Aortic smooth muscle cell (primary cell): ENCODE measurements at places on chromosomes 2 and 18. TPM values are rescaled to one million over a fixed set of nuclear protein-coding genes. Genes with fewer than 3 reads are reported as not detected.

Gene ZC3H15
- 63.0 and 70.4 TPM in 2 replicates for total RNA-seq

Gene ERBB4
- 7.7 and 17.0 TPM in 2 replicates for total RNA-seq

Gene FAM161A
- 1.3 and 1.8 TPM in 2 replicates for total RNA-seq

Gene GBX2
- total RNA-seq = not detected in 2 replicates

Gene SNRPD1
- total RNA-seq = 30.7 and 36.9 TPM in 2 replicates

Gene SELENOI
- total RNA-seq = 10.8 and 14.8 TPM in 2 replicates

Gene DRC1
- not detected in 2 replicates for total RNA-seq

Gene C2orf66
- total RNA-seq = under 0.01 and 0.19 TPM in 2 replicates

Gene CD28
- total RNA-seq = under 0.01 TPM in 1 of 2 replicates, not detected in the other

Gene SERPINB7
- not detected in 2 replicates for total RNA-seq

Gene NT5C1B
- not detected in 2 replicates for total RNA-seq

Gene TEKT4
- total RNA-seq = not detected in 2 replicates

Gene UGT1A10
- total RNA-seq = not detected in 2 replicates

Gene RBKS
- 2.3 and 2.4 TPM in 2 replicates for total RNA-seq

Gene PTPRN
- 0.25 and 0.40 TPM in 2 replicates for total RNA-seq

Gene DLX2
- total RNA-seq = 0.12 and 0.13 TPM in 2 replicates

Gene NDC80
- total RNA-seq = 16.7 and 27.5 TPM in 2 replicates

Gene AGXT
- total RNA-seq = not detected in 2 replicates

Gene SAG
- total RNA-seq = not detected in 2 replicates

Gene MATN3
- 0.26 and 0.44 TPM in 2 replicates for total RNA-seq

Gene TXNDC2
- 0.06 TPM in 1 of 2 replicates, not detected in the other for total RNA-seq

Gene CMPK2
- total RNA-seq = 1.6 and 2.1 TPM in 2 replicates

Gene HOXD13
- not detected in 2 replicates for total RNA-seq

Gene ANKRD30B
- not detected in 2 replicates for total RNA-seq

Gene BCL11A
- total RNA-seq = under 0.01 TPM in 2 replicates

Gene STON1
- 14.9 and 23.1 TPM in 2 replicates for total RNA-seq

Gene TMEM247
- not detected in 2 replicates for total RNA-seq

Gene MRPL44
- 21.3 and 25.1 TPM in 2 replicates for total RNA-seq

Gene ZSWIM2
- total RNA-seq = not detected in 2 replicates

Gene SOCS6
- total RNA-seq = 31.5 and 40.7 TPM in 2 replicates
